CD4-positive, alpha-beta T cell treated with Interleukin-1 beta for 1 hour (primary cell): ENCODE measurements at places on chromosomes 7 and 10.
A peak's percentile ranks its signal among the peaks of the same experiment; 100 is the strongest.

DNA sequence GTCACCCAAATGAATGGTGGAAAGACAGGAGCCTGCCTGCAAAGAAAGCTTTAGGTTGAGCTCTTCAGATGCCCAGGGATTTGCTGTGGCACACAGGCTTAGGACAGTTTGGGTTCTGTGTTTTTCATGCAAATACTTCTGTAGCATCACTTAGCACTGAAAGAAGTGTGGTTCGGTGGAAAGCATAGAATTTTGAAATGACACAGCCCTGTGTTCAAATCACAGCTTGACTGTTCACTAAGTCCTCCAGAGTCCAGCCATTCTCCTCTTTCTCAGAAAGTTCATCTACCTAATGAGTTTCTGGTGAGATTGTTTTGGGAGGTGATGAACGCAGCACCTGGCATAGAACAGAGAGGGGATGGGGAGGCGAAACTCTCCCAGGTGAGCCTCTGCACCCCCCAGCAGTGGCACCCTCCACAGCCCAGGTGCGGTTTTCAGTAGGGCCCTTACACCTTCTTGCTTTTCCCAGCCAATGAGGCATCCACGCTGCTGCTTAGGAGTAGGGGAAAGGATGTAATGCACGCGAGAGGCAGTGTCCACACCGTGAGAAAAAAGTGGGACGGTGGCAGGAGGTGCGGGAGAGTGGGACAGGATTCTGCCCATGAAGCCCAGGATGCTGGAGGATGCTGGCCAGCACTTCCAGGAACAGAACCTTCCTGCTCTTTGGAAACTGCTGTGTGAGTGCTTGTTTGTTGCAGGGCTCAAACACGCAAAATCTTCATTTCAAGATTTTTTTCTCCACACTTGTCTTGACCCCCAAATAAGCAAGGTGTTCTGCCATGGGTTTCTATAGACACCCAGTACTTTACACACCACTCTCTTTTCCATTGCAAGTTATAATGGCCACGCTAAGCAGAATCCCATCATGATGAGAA is 11.6 kb downstream of the EN2 start:
- DNase-seq, result no peak

DNA sequence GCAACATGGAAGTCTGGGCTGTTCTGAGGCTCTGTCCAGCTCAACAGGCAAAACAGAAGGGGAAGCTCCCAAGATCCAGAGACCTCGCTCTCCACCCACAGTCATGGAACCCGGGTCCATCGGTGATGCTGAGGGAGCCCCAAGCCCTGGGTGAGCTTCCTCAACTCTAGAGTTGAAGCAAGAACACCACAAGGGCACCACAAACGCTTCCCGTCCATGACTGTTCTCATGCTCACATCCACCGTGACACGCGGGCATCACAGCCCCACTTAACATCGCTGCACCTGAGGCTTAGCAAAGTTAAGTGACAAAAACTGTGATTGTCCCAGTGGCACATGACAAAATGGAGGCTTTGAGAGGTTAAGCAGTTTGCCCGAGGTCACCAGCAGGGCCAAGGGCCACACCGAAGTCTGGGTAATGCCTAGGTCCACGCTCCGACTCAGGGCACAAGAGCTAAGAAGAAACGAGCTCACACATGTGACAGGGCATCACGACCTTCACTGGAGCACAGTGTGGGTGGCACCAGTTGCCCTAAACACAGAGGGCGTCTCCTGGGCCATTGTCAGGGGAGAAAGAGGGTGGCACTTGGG is 110.6 kb downstream of the OAT start:
- DNase-seq, result no peak

DNA sequence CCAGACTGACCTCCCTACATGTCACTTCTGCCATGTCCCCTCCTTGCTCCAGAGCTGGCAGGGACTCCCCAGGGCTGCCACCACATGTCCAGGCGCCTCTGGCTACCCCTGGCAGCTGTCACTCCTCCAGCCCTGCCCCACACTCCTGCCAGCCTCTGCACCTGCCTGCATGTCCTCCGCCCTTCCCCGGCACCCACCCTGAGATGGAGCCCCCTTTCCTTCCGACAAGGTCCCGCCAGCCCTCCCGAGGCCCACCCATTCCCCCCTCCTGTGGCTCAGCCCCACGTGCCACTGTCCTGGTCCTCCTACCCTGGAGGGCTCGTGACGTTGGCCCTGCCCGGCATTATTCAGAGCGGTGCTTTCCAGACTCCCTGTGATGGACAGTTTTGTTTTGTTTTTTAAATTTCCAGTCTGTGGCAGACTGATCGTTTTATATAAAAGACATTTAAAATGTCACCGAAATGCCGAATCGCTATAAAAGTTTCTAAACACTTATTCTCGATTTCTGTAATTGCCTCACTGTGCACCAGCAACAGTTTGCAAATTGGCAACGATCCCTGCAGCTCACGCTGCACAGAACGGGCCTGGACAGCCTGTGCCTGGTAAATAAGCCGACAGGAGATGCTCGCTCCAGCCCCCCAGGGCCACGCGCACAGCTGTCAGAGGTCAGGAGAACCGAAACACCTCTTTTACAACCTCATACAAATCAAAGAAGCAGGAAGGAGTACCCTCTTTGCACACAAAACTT is 111.1 kb upstream of the SH2B2 start:
- DNase-seq, result no peak

- no peak for DNase-seq
These were observed 804.8 kb upstream of the IGFBP3 start for GRCh38 chr7:46725838-46726237.

- peak; percentile 26 for DNase-seq
These were observed 219.0 kb downstream of the CCDC3 start for GRCh38 chr10:12782537-12782936.

DNA sequence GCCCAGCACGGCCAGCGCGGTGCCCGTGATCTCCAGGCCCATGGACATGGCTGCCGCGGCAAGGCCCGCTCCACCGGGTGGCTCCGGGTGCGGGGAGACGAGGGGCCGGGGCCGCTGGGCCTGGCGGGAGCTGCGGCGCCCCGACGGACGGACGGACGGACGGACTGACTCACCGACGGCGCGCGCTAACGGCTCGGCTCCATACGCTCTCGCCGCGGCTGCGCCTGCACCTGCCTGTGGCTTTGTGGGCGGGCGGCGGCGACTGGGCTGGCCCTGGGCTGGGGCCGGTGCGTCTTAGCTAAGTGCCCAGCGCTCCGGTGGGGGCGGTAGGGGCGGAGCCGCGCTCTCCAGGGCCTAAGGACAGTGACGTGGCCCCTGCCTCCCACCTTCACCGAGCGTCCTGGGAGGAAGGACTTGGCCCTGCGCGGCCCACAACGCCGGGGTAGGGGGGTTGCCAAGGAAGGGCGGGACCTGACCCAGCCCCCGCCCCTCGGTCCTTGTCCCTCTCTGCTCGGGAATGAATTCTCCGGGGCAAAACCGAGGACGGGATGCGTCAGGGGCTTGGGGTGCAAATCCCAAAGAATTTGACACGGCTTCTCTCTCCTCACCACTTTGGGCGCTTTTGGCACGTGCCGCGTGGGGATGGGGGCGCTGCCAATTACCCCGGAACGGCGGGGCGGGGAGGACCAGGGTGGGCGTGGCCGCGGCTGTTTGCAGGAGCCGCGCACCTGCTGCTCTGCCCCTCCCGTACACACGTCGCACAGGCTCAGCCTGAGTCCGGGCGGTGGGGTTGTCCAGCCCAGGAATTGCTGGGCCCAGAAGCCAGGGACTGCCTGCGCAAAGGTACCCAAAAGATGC is at the start of gene CLDN3:
CLDN3 (minus strand) TSS at position 269 of the 858 bp plus-strand sequence; CDS start at position 48, 221 bp downstream.
- DNase-seq, result no peak

GRCh38 chr7:25116621-25117020 is 8.4 kb downstream of the CYCS start:
- no peak for DNase-seq

- DNase-seq, result no peak
These were observed 5.1 kb upstream of the ITPRID1 start for GRCh38 chr7:31508823-31509222.
